ENCODE measurements at places on chromosomes 16 and 17.

DNA sequence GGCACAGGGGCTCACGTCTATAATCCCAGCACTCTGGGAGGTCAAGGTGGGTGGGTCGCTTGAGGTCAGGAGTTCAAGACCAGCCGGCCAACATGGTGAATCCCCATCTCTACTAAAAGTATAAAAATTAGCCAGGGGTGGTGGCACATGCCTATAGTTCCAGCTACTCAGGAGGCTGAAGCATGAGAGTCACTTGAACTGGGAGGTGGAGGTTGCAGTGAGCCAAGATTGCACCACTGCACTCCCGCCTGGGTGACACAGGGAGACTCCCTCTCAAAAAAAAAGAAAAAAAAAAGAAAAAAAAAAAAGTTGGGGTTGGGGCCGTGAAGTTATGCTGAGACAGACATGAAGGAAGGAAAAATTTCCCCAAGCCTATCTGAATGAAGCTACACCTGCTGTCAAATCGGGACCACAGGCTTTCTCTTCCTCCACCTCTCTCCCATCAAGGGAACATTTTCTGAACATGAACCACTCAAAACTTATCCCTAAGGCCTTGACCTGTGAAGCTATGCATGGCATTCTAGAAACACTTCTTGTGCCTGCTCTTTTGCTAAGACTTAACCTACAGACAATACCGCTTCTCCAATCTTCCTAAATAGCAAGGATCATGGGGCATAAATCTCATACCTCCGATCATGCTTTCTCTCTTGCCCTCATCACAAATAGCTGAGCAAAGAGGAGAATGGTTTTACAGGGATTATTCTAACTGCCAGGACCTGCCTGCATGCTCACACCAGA lies 88.6 kb downstream of the CYTH1 start:
- DNase-seq, result no peak

- no peak for DNase-seq
Measured at GRCh38 chr17:64245218-64246145, 17.6 kb downstream of the TEX2 start.

- DNase-seq, result no peak
Measured at GRCh38 chr17:67479148-67479547, 102.1 kb downstream of the PITPNC1 start.

DNA sequence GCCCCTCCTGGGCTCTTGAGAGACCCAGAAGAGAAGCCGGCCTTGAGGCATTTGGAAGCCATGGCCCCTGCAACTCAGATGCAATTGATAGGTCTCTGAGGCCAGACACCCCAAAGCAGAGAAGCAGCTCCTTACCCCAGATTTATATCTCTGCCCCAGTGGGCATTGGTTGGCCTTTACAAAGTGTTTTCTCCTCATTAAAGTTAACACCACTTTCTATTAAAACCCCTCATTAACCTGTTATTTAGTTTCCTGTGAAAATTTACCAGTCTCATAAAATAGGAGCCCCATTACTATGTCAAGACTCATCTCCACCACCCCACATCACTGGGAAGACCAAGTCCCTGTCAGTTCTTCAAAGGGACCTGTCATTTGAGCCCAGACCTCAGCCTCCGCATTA lies at the start of gene KRT35:
KRT35 (minus strand) TSS at position 116 of the 400 bp plus-strand sequence; CDS start at position 62, 54 bp downstream.
- no peak for DNase-seq

GRCh38 chr17:49266233-49266632 lies 35.6 kb upstream of the PHOSPHO1 start:
- no peak for DNase-seq

GRCh38 chr16:70803319-70803718 lies 2.4 kb upstream of the VAC14 start:
- DNase-seq, result no peak

DNA sequence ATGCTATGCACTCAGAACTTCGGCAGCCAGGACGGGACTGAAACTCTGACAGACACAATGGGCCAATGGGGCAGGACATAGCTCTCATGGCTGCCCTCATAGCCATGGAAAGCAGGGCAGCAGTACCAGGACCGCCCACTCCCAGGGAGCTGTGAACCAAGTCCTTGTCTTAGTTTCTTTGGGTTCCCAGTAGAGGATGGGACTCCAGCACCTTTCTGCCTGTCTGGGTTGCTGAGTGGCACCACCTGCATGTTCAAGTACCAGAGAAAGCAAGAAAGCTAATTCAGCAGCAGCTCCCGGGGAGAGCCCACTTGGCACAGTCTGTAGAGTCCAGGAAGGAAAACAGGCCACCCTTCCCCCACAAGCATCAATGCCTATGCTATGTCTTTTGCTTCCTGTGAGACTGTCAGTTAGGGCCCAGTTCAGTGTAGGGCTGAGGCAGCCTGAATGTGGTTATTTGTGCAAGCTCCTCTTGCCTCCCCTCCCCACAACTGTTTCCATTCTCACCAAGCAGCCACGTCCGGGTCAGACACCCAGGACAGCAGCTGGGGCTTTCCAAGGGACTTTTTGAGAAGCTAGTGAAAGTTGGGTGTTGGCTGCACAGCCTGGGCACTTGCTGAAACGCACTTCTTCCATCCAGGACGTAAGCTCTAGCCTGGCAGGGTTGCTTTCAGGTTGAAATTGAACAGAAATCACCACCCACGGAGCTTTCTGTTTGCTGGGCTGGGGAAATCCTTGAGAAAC lies 7.8 kb downstream of the SUPT4H1 start:
- peak; percentile 76 for DNase-seq

GRCh38 chr16:9917691-9918090 lies 264.5 kb downstream of the GRIN2A start:
- DNase-seq, result no peak

DNA sequence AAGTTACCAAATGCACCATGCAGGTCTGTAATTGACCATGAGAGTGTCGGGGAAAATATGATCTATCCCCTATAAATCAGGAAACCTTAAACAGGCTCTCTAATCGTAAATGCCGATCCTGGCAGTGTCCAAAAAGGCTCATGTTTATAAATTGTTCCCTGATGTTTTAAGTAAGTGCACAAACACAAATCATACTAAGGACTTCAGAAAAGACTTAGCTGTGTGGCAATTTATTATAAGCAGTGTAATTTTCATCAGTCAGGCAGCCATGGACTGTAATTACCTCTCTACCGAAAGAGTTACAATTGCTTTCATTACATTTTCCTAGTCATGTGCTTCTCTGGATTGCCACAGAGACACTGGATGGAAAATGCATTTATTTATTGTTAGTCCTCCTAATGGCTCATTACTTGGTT lies 73.4 kb upstream of the COX10 start:
- DNase-seq, result no peak

DNA sequence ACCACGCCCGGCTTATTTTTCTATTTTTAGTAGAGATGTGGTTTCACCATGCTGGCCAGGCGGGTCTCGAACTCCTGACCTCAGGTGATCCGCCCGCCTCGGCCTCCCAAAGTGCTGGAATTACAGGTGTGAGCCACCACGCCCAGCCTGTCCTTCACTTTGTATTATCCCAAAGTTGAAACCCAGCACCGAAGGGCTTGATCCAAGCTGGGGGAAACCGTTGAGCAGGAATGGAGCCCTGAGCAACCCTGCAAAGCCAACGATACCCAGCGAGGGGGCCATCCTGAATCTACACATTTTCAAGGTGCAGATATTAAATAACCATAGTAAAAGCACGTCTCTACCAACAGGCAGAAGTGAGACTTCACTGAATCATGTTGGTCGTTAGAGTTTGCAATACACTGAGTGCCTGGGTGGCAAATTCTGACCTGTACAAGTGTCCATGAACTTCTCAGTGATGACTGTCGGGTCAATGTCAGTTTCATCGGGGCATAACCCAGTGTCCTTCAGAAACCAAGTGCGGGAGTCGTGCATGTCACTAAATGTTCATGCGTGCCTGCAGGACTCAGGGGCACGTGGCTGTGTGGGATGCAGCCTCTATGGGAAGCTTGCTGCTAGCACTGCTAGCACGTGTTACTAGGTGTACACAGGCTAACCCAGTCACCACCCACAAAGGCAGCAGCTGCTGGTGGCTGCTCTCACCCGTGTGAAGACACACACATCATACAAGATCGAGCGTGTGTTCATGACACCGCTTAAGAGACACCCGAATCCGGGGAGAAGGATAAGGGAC lies 10.5 kb upstream of the RBFOX3 start:
- no peak for DNase-seq

DNA sequence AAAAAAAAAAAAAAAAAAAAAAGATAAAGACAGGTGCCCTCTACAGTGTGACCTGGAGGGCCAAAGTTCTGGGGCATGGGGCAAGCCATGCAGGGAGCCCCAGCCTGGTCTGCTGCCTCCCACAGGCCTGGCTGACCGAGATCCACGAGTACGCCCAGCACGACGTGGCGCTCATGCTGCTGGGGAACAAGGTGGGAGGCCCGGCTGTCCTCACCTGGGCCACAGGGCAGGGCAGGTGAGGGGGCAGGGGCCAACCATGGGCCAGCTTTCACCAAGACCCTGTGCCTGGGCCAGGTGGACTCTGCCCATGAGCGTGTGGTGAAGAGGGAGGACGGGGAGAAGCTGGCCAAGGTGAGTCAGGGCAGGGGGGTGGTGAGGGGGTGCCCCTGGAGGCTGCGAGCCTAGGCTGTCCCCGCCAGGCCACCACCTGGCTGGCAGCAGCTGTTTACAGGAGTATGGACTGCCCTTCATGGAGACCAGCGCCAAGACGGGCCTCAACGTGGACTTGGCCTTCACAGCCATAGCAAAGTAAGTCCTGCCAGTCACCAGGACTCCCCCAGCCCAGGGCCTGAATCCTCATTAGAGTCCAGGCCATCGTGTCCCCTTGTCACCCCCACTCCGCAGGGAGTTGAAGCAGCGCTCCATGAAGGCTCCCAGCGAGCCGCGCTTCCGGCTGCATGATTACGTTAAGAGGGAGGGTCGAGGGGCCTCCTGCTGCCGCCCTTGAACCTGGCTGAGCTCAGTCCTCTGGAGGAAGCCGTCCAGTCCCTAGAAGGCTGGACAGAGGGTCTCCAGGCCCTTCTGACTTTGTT lies 2.7 kb upstream of the TRAF7 start:
- DNase-seq, result peak; percentile 28

- DNase-seq, result no peak
Measured at GRCh38 chr16:83651871-83652270, 155.9 kb upstream of the HSBP1 start.

DNA sequence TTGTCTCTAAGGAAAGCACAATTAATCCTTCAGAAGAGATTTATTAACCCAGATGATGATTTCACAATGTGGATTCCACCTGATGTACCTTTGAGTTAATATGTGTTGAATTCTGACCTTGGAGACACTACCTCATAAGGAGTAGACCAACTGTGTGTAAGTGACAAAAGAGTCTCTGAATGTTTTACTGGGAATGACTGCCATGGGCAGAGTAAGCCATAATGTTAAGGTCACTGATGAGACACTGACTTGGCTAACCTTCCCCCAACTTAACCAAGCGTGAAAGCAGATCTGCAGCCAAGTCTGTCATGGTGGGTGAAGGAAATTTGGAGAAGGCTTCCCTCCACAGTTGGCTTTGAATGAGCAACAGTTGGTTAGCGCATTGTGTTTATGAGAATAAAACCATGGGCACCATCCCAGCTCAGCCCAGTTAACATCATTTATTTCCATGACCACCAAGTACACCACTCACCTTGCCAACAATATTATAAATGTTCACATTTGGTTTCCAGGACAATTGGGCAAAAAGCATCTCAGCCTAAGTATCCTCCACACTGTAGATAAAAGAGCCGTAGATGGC lies 618.5 kb downstream of the KCNJ2 start:
- DNase-seq, result no peak

DNA sequence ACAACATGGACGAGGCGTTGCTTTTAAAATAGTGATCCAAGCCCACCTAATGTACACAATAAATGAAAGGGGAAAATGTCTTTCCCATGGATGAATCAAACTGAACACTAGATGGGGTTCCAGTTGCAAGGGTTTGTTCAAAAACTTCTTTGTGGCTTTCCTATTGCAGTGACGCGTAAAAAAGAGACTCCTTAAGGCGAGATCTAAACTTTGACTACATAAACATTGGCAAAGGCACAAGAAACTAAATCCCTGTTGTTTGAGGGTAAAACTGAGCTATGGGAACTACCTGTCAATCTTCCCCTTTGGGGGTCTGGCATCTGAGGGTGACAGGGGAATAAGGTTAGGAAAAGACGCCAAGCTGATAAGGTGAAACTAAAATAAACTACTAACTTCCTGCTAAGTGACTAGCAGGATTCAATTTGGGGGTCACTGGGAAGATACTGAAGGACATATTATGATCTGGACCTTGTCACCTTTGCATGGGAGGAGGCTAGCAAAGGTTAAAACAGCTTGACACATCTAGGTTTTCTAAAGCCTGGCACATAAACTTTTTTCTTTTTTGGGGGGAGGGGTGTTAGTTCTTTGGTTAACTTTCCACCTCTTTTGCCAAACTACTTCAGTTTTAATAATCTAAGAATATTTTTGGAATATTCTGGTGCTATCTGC lies 4.7 kb downstream of the SALL1 start:
- no peak for DNase-seq

GRCh38 chr16:86277221-86277620 lies 233.1 kb upstream of the FOXF1 start:
- DNase-seq, result no peak

DNA sequence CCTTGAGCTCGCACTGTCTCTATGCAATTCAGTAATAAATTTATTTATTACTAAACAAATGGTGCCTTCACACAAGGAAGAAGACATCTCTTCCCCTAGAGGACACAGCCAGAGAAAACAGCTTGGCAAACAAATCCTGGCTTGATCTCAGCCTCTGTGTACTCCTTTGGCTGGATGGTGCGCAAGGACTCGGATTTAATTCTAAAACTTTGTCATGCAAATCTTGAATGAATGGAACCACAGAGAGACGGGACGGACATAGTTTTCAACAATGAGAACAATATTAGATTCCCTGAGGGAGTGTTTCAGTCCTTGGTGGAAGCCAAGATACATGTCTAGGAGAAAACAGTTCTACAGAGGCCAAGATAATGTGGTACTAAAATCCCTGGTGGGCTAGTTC lies 349.5 kb downstream of the NPIPA8 start:
- DNase-seq, result no peak

GRCh38 chr16:35186045-35186759 lies 1726.8 kb downstream of the TP53TG3F start:
- no peak for DNase-seq

DNA sequence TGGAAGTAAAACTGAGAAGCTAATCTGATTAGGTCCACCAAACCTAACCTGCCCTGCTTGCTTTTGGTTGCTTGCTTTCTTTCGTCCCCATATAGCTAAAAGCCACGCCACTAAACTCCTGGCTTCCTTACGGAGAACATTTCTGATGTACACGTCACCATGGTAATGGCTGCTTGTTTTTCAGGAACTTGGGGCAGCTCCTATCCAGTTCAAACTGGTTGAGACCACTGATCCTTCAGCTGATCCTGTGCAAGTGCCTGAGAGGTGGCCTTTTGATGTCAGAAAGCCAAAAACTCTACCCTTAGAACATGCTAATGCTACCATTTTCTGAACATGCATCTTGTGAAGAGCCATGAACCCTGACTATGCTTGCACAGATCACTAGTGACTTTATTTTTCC lies 14.4 kb upstream of the DHRS7C start:
- no peak for DNase-seq

GRCh38 chr17:36827081-36827480 lies 110.2 kb upstream of the LHX1 start:
- DNase-seq, result no peak

Measured in activated CD4-positive, alpha-beta T cell treated with anti-CD3 and anti-CD28 coated beads for 24 hours (primary cell).